COR-L47 (cell line): ENCODE measurements at places on chromosomes 11 and 22.
A peak's percentile ranks its signal among the peaks of the same experiment; 100 is the strongest.

DNA sequence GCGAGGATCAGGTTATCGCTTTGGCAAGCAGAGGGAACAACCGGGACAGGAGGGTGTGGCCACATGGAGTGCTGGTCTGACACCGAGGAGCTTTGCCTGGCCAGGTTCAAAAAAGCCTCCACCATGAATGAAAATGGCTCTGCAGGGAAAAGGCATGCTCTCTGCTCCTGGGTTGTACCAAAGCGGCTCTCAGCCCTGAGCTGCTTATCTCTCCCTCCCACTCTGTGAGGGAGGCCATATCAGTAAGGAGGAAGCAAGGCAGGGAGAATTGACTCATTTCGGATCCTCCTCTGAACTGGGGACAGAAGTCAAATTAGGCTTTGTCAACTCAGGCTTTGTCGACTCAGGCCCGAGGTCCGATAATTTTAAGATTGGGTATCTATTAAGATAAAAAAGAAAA is 82.9 kb upstream of the CRTAM start:
- DNase-seq = no peak

- peak; percentile 52 for DNase-seq
Measured at GRCh38 chr11:59247531-59248227, 35.0 kb upstream of the MPEG1 start.

DNA sequence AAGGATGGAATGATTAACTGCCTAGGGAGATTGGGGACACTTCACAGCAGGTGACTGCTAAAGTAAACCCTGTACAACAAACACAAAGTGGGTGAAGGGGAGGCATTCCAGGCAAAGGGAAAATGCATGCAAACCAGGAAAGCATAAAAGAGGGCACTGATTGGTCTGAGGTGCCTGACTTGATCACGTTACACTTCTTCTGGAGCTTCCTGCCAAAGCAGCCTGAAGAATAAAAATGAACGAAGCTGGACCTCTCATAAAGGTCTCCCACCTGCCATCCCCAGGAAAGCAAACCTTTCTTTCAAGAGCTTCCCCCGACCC is 46.7 kb upstream of the SCUBE2 start:
- peak; percentile 72 for DNase-seq

DNA sequence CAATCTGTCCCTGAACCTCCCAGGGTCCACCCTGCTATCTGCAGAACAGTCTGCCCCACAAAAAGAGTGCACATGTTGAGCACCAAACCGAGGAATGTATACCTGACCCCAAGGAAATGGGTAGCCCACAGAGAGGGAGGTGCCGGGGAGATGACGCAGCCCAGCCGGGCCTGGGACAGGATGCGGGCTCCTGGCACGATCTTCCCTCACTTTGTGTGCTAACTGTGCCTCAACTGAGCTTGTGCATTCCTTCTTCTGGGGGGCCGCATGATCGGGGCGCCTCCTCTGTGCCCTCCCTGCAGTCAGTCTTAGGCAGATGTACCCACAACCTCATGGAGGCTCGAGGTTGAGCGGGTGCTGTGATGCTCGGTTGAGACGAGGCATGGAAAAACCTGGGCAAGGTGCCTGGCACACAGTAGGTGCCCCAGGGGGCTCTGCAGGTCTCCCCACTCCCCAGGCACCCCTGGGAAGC is 2.4 kb downstream of the GAS2L1 start:
- DNase-seq = no peak

DNA sequence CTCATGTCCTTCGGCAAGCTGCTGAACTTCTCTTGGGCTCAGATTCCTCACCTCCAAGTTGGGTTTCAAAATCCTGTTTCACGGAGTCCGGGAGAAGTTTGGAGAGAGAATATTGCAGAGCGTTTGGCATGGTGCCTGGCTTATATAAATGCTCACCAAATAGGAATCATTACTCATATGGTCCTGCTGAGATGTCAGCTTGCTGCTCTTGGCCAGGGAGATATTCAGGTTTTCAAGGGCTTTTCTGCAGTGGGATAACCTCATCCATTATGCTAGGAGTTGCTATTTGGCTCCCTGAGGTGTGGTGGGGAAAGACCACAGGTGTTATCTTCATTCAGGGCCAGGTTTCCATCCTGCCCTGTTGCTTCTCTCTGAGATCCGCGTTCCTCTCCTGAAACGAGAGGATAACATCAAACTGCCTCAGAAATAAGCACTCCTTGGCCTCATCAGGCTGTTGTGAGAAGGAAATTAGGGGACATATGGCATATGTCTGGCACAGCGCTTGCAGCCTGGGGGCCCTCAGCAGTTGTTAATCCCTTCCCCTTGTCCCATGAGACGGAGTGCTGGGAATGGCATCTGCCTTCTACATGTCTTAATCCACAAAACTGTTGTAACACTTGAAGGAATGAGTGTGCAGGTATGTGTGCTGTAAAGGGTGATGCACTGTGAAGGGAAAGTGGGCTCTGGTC is 29.9 kb upstream of the ACER3 start:
- DNase-seq = peak; percentile 28

GRCh38 chr11:17923217-17923616 is 89.6 kb downstream of the SERGEF start:
- DNase-seq = no peak

DNA sequence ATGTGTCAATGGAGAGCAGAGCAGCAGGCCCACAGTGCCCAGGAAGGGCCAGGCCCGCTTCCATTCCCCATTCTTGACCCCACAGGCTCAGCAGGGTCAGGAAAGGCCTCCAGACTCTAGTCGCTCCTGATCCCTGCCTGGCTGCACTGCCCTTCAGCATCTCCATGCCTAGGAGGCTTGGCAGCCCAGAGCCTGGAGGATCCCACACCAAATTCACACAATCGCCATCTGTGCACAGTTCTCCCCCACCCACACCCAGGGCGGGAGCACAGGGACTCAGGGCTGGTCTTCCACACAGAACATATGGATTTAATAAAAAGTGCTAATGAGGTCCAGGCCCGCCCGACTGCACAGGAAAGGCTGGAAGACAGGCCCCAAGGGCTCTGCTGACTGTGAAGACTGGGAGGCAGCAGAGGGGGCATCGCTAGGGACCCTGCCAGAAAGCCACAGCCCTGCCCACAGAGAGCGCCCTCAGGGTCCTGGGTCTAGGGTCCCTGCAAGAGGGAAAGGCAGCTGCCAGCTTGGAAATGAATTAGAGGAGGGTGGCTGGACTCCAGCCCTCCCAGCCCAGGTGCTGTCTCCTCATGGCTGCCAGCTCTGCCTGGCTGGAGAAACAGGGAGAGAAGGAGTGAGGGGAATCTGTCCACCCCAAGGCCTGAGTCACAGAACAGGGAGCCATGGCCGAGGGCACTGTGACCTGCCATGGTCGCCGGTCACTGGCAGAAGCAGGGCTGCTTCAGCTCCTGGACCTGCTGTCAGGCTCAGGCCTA is 39.7 kb downstream of the DKK3 start:
- DNase-seq = no peak

DNA sequence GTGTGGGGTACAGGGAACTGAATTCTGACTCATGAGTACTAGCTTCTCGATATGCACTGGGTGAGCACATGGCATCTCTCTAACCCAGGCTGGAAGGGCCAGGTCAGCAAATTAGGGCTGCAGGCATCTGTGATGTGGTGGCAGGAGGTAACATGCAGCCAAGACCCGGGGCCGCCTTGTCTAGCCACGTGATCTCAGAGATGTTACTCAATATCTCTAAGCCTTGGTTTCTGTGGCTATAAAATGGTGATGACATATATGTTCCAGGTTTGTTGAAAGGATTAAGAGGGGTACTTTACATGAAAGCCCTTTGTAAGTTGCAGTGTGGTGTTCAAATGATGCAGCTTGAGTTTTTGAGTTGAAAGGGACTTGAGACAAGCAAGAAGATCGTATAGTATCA is 3.2 kb downstream of the ST14 start:
- no peak for DNase-seq

GRCh38 chr11:20605602-20606091 is 6.2 kb downstream of the SLC6A5 start:
- DNase-seq = no peak

- DNase-seq = no peak
Measured at GRCh38 chr22:32375678-32376450, 18.2 kb downstream of the RFPL3 start.

GRCh38 chr11:121067962-121068647 is 32.9 kb upstream of the TECTA start:
- DNase-seq = no peak

DNA sequence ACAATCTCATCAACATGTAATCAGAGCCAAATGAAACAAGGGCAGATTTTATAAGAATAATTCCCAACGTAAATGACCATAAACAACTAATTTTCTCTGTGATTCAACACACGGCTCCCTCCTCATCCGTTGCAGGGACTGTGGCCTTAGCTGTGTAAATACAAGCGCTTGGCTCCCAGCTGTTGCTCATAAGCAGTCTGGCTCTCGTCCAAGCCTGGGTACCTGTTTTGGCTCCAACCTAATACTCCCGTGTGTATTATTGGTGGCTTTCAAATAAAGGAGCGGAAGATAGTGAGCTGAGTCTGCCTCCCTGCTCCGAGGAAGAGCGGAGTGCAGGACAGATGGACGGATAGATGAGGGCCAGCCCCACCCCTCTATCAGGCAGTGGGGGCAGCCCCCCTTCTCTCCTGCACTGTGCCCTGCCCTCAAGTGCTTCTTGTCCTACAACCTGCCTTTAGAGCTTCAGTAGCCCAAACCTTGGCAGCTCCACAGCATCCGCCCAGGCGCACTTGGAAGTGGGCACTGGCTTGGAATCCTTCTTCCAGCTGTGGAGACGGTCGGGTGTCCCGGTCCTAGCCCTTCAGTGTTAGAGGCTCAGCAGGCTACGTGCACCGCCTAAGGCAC is 670.9 kb downstream of the BRD1 start:
- peak; percentile 99 for DNase-seq

GRCh38 chr11:33273656-33274055 is 16.5 kb downstream of the HIPK3 start:
- no peak for DNase-seq

- no peak for DNase-seq
Measured at GRCh38 chr22:35634943-35635540, 13.2 kb upstream of the APOL6 start.

DNA sequence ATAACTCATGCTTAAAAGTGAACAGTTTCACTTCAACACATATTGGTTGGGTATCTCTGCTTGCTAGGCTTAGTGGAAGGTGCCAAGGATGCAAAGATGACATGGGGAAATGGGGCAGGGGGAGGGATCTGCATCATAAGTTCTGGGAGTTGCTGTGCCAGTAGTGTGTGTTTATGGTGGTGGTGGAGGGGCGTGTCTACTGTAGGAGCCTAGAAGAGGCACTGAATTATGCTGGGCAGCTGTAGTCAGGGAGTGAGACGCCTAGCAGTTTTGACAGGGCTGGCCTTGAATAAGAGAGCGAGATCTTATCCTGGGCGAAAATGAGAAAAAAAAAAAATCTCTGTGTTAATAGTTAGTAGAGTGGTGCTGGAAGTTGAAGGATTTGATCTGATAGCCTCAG is 3.0 kb downstream of the ELMOD1 start:
- DNase-seq = no peak

DNA sequence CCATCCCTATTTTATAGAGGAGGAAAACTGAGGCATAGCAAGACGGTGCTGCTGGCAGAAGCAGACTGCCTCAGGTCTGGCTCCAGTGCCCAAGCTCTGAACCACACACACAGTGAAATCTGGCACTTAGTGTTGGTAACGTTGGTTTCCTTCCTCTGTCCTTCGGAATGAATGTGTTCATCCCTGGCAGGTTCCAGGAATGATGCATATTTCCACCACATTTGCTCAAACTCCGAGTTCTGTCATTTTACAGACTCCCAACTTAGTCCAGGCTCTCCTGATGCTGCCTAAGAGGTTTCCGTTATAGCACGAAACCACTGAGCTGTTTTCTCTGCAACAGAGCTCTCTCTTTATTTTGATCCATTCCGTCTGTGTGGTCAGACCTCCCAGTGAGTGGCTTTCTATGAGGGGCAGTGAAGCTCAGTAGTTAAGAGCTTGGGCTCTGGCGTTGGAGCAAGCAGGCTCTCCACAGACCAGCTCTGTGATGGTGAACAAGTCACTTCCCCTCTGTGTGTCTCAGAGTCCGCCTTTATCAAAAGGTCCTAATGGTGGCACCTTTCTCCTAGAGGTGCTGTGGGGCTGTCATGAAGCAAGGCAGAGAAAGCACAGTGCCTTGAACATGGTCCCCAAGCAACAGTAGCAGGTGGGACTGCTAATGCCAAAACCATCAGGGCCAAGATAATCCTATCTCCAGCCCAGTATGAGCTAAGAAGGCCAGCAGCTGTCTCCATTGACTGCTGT is 200.3 kb downstream of the MYO18B start:
- DNase-seq = peak; percentile 53

DNA sequence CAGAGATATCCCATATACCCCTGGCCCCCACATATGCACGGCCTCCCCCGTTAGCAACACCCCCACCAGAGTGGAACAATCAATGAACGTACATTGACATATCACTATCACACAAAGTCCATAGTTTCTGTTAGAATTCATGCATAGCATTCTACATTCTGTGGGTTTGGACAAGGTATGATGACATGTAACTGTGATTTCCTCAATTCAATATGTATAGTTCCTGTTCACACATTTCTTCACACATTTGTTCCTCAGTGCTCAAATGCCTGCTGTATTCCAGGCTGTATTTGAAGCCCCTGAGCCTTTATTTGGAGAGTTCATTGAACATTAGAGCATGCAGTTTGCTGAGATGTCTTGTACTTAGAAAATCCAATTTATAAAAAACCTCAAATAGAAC is 69.9 kb downstream of the PTPRJ start:
- DNase-seq = no peak

GRCh38 chr22:19596680-19597398 is 72.6 kb upstream of the CLDN5 start:
- no peak for DNase-seq

GRCh38 chr11:47400768-47401279 is 7.6 kb upstream of the SLC39A13 start:
- no peak for DNase-seq

DNA sequence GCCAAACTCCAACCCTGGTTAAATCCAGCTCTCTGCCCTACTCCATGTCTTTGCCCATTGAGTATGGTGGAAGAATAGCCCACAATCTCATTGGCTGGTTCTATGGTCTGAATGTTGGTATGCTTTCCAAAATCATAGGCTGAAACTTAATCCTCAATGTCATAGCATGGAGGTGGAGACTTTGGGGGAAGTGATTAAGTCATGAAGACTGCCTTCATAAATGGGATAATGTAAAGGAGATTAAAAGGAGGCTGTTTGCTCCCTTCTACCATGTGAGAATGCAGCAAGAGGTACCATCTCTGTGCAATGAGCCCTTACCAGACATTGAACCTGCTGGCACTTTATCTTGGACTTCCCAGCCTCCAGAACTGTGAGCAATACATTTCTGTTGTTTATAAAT is 54.4 kb upstream of the FDX1 start:
- DNase-seq = no peak

DNA sequence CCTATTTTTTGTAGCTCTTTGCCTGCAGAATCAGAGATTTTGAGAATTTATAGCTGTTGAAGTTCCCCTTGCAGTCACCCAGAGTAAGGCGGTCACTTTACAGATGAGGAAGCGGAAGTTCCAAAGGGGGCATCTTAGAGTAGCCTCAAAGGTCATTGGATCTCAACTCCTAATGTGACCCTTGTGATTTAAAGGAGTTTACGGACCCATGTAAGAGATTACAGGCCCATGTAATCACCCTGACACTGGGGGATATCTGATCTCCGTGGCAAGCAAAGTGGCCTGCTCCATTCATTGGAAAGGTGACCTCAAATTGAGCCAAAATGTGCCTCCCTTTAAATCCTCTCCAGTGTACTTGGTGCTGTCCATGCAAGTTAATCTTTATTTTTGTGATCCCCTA is 15.7 kb downstream of the P2RX3 start:
- no peak for DNase-seq
